Mucosa of descending colon (tissue), 3 donors: ENCODE measurements at places on chromosomes 12 and 14. TPM values are rescaled to one million over a fixed set of nuclear protein-coding genes. Genes with fewer than 3 reads are reported as not detected.

The CLEC1B gene
- not detected for total RNA-seq

The HOXC9 gene
- total RNA-seq: not detected

The TSPAN11 gene
- 4.2 TPM for total RNA-seq

The FGF6 gene
- total RNA-seq: not detected

The PROX2 gene
- not detected for total RNA-seq

The KLRD1 gene
- total RNA-seq: 3.7 TPM

- no peak for DNase-seq
These were observed 205.3 kb upstream of the HMGA2 start for GRCh38 chr12:65619018-65619417.

DNA sequence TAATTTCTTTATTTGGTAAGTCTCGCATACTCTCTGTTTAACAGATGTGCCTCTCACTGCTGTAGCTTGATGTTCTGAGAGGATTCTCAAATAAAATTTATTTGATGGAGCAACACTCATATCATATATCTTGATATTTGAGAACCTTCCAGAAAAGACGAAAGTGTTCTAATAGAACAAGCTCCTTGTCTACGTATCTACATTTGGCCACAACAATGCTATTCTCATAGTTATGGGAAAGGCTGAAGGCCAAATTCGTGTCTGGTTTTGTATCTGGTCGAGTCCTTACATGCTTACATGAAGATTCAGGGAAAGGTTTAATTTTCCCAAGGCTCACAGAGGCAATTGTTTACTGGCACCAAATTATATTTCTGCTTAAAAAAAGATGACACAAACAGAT, 186.7 kb upstream of the SLC38A2 start:
- no peak for DNase-seq

GRCh38 chr12:109678719-109679118, 34.9 kb upstream of the FAM222A start:
- DNase-seq: peak; percentile 30

GRCh38 chr12:128829861-128830504, 6.2 kb upstream of the SLC15A4 start:
- no peak for DNase-seq

DNA sequence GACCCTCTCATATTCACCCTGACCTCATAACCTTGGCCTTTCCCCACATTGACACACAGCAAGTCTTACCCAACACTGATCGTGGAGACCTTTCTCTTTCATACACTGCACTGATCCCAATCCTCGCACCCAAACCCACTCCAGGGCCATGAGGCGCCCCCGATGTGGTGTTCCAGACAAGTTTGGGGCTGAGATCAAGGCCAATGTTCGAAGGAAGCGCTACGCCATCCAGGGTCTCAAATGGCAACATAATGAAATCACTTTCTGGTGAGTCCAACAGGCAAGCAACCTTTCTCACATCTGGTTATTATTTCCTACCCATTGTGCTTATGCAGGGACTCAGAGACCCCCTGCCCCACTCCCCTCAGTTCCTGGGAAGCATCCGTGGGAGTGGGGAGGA, 5.4 kb downstream of the MMP14 start:
- DNase-seq: no peak

DNA sequence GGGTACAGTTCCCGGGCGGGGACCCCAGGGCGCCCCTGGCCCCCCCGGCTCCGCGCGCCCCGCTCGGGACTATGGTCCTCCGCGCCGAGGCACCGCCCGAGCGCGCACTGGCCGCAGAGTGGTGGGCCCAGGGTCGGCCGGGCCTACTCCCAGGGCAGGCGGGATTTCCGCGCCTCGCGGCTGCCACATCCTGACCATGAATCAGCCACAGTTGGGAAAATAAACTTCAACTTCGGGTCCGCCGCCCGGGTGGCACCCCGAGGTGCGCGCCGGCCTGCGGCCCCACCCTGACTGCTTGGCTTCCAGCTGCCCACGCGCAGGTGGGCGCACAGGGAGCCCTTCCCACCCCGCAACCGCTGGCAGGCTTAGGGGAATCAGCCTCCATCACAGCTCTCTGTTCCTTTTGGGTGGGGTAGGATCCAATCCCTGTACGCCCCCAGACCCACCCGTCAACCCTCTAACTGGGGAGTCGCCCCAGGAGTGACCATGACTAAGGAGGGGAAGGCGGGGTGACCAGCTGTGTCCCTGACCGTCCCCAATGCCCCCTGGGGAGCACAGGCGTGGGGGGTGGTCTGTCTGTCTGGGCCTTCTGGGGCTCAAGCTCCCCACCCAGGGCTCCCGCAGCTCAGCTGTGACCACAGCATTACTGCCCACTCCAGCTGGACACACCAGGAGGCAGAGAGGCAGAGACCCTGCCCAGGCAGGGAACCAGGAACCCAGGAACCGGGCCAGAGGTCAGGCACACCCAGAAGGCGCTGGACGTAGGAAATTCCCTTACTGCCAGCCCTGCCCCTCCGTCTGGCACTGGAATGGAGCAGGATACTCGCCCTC, 678 bp downstream of the INF2 start:
- peak; percentile 81 for DNase-seq

DNA sequence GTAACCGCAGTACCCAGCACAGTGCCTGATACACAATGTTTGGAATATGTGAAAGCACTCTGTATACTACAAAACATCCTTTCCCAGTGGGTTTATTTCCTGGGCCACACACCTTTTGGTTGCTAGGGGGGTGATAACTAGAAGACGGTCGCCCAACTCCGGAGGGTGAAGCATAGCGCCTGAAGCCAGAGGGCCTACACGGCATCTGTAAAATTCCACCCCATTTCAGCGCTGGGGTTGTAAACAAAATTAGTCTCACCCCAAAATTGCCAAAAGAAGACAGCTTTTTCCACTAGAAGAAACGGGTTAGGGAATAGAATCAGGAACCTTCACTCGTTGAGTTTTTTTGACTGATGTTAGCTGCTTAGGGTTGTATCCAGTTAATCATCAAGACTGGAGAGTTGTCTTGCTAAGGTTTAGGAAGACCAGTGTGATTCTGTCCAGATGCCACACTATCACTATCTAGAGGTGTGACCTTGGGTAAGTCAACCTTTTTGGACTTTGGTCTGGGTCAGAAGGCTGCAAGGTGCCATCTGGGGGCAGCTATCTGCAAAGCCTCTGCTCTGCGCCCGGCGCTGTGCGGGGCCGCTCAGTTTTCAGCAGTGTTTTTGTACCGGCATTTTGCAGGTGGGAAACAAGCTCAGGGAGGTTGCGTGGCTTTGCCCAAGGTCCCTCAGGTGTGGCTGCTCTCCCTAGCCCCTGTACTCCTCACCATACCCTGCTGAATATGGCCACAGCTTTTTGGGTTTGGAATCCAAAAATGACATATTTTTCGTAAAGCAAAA, 1.3 kb downstream of the ZNF839 start:
- no peak for DNase-seq

- DNase-seq: no peak
These were observed 501.8 kb upstream of the TMPO start for GRCh38 chr12:98013560-98013959.

DNA sequence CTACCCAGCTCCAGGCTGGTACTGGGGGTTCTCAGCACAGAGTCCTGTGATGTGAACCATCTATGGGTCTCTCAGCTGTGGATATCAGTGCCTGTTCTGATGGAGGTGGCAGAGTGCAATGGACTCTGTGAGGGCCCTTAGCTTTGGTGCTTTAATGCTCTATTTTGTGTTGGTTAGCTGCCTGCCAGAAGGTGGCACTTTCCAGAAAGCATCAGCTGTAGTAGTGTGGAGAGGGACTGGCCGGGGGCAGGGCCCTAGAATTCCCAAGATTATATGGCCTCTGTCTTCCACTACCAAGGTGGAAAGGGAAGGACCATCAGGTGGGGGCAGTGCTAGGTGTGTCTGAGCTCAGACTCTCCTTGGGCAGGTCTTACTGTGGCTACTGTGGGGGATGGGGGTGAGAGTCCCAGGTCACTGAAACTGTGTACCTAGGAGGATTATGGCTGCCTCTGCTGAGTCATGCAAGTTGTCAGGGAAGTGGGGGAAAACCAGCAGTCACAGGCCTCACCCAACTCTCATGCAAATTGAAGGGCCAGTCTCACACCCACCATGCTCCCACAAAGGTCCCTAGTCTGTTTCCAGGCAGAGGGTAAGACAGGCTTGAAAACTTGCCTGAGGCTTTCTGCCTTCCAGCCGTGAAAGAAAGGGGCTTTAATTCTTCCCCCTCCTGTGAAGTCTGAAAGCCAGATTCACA, 878.1 kb downstream of the C12orf50 start:
- DNase-seq: no peak

- no peak for DNase-seq
These were observed 237.2 kb upstream of the SRRM4 start for GRCh38 chr12:118743896-118744700.

- no peak for DNase-seq
These were observed 56.2 kb upstream of the VPS33A start for GRCh38 chr12:122322501-122322900.

- peak; percentile 96 for DNase-seq
These were observed at the start of gene ADIPOR2 for GRCh38 chr12:1690578-1691122. Gene ADIPOR2, plus strand, starts transcription at chr12:1691070. Its CDS starts 63,274 bp downstream, at chr12:1754344.

DNA sequence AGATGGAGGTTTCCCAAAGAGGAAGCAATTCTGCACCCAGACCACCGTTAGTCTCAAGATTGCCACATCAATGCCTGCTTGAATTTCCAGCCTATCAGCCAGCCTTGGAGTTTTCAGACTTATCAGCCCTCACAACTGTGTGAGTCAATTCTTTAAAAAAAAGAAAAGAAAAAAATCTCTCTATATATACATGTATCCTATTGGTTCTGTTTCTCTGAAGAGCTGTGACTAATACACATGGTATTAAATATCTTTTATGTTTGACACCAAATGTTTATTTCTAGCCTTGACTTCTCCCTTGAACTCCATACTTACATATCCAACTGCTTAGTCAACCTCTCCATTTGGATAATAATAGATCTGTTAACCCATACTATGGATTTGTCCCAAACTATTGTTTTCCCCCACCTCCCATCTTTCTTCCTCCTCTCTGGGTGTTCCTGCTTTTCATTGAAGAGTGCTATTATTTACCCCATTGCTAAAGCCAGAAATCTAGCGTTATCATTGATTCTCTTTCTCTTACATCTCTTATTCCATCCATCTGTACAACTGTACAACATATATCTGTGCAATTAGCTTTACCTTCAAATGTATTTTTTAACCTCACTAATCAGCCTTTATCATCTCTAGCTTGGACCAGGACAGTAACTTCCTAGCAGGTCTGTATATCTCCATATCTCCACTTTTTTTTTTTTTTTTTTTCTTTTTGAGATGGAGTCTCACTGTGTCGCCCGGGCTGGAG, 22.7 kb upstream of the EID3 start:
- no peak for DNase-seq

- no peak for DNase-seq
These were observed 7.5 kb upstream of the C12orf43 start for GRCh38 chr12:121023799-121024198.

DNA sequence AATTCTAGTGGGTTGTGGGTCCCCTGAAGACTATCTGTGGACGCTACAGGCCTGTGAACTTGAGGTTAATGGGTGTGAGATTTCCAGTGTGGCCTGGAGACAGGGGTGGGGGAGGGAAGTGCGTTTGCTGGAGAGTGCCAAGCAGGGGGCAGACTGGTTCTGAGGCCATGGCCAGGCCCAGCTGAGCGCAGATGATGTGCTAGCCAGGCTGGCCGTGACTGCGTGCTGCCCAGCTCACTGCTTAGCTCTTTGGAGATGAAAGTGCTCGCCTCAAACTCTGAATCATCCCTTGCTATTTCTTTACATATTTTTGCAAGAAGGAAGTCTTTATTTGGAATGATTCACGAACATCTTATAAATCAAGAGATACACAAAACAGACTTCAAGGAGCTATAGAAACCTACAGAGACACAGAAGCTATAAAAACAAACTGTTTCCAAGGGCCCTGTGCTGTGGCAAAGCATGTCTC, 75.2 kb upstream of the PLEKHG3 start:
- no peak for DNase-seq

GRCh38 chr14:95261616-95262510, 57.8 kb downstream of the CLMN start:
- no peak for DNase-seq

DNA sequence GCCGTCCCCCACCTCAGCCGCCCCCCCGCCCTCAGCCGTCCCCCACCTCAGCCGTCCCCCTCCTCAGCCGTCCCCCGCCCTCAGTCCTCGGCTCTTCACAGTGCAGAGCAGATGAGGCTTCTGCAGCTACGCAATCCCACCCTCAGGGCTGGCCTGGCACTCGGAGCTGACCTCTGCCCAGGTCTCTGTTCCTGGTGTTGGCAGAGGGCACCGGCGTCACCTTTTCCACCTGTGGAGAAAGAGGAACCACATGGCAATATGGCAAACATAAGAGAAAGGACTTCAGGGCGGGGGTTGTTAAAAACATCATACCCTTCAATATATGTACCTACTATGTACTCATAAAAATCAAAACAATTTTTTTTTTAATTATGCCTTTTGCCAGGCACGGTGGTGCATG, 45.8 kb downstream of the MLXIP start:
- peak; percentile 59 for DNase-seq

- no peak for DNase-seq
These were observed 28.7 kb upstream of the REP15 start for GRCh38 chr12:27667540-27667939.

DNA sequence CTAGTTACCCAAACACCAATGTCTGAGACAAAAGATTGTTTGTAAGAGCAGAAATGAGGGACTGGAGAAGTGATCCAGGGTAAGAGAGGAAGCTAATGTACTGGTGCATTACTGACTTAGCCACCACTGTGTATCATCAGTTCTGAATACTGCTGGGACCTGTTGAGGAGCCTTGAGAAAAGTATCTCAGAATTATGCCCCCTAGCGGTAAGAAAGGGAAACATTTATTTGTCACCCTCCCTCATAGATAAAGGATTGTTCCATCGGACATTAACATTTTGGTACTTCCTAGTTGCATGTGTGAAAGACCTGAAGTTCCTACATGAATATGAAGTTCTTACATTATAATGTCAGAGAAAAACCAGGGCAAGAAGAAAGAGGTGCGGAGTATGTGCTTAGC, 612.5 kb downstream of the FSCB start:
- no peak for DNase-seq

GRCh38 chr12:67410246-67410645, 141.1 kb downstream of the CAND1 start:
- DNase-seq: no peak

DNA sequence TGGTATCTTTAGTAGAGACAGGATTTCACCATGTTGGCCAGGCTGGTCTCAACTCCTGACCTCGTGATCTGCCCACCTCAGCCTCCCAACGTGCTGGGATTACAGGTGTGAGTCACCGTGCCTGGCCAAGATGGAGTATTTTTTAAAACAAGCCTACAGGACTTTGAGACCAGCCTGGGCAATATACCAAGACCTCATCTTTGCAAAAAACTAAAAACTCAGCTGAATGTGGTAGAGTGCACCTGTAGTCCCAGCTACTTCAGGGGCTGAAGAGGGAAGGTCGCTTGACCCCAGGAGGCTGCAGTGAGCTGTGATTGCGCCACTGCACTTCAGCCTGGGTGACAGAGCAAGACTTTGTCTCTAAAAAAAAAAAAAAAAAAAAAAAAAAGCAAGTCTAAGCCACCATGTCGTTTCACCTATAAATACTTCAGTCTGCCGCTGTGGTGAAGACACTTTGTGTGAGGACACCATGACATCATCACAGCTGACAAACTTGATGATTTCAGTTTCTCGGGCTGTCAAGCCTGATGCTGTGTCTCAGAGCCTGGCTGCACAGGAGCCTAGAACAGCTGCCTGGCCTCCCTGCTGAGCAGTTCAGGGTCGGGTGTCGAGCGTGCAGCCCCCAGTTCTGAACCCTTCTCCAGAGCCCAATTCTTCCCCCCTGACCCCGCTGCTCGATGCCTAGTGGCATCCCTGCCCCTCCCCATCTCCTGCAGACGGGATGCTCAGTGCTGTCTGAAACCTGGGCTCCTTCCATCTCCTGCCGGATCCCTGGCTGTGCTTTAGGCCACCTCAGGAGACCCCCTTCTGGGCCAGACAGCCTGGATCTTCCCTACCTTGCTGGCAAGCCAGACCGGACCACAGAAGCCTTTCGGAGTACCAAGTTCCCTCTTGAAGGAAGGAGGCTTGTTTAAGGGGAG, 119.2 kb upstream of the EVL start:
- no peak for DNase-seq
